HS-27A (cell line): ENCODE measurements at places on chromosomes 7 and 10.

DNA sequence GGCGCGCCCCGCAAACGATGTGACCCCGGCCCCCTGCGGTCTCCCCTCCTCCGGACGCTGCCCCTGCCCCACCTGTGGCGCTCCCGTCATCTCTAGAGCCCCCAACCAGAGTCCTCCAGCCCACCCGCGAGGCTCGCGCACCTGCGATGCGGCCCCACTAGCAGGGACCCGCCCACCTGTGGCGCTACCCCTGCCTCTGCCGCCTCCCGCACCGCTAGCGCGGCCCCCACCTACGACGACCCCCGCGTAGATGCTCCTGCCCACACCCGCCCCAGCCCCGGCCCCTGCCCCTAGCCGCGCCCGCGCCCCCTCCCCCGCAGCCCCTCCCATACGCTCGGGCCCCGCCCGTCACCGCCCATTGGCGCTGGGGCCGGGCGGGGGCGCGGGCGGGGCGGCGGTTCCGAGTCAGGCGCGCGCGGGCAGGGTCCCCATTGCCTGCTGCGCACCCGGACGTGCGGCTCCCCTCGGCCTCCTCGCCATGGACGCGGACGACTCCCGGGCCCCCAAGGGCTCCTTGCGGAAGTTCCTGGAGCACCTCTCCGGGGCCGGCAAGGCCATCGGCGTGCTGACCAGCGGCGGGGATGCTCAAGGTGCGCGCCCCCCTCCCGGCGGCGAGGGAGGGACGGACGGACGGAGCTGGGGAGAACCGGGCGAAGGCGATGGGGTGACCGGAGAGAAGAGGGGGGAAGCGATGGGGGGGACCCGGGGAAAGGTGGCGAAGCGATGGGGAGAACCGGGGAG lies at the start of gene PFKP:
TSS of gene PFKP (plus strand) at position 431 of the 741 bp plus-strand sequence. CDS start at position 479, 48 bp downstream.
- DNase-seq: no peak

DNA sequence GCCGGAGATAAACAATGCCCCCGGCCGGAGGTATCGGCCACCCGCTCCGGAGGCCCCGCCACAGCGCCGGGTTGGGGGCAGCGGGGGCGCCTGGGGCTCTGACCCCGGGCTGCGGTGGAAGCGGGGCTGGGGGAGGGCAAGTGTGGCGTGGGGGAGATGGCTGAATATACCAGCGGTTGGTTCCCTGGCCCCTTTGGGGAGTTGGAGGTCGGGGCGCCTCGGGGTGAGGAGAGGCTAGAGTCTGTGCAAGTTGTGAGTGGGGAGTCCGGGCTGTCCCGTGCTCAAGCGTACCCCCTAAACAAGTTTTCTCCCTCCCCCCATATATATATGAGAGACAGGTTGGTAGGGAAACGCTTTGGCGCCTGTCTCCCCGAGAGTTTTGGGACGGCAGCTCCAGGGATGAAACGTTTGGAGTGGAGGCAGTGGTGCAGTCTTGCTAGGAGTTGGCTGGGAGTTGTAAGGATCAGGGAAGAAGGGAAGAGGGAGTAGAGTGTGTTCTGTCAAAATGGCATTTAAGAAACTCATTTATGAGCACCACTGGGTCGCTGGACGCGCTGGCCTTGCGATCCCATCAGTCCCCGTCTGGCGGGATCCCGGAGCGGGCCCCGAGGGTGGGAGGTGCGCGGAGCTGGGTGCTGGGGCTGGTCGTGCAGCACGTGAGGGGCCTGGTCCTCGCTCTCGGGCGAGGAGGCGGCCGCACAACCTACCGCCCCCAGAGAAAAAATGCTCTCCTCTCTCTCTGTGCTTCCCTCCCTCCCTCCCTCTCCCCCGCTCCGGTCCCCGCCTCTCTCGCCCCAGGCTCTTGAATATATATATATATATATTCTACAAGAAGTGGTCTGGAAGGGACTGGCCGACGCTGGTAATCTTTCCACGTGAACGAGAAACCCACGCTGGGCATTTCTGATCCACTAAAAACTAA lies 1.1 kb downstream of the TET1 start:
- no peak for DNase-seq

DNA sequence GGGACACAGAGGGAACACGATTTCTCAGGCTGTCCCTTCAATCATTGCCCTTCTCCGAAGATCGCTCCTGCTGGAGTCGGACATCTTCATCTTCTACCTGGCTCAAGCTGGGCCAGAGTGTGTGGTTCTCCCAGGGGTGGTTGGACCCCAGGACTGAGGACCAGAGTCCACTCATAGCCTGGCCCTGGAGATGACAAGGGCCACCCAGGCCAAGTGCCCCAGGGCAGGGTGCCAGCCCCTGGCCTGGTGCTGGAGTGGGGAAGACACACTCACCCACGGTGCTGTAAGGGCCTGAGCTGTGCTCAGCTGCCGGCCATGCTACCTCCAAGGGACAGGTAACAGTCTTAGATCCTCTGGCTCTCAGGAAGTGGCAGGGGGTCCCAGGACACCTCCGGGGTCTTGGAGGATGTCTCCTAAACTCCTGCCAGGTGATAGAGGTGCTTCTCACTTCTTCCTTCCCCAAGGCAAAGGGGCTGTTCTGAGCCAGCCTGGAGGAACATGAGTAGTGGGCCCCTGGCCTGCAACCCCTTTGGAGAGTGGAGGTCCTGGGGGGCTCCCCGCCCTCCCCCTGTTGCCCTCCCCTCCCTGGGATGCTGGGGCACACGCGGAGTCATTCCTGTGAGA lies 23.3 kb downstream of the TBATA start:
- DNase-seq: no peak

GRCh38 chr7:132590162-132590561 lies 13.9 kb upstream of the PLXNA4 start:
- no peak for DNase-seq

GRCh38 chr10:24202181-24202570 lies 6.8 kb upstream of the KIAA1217 start:
- no peak for DNase-seq

- no peak for DNase-seq
Observed at GRCh38 chr7:116652793-116653192, 19.2 kb upstream of the MET start.

- no peak for DNase-seq
Observed at GRCh38 chr10:108709927-108710722, 1213.2 kb downstream of the XPNPEP1 start.

GRCh38 chr7:118836933-118837332 lies 612.4 kb downstream of the ANKRD7 start:
- no peak for DNase-seq

DNA sequence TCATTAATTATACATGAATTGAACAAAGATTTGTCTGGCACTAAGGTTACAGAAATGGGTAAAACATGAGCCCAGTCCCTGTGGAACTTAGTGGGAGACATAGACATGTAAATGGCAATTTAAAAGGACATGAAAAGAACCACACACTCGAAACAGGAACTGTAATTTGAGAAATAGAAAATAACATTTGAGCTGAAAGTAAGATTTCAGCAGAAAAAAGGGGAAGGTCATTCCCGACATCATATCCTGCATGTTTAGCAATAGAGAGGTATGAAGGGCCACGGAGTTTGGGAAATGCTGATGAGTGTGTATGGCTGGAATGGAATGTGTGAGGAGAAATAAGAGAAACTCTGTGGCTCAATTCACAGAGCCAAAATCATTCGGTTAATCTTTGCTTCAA lies 175.4 kb upstream of the AHR start:
- DNase-seq: peak; percentile 47

- DNase-seq: peak; percentile 8
Observed at GRCh38 chr7:84372712-84373111, 178.1 kb upstream of the SEMA3A start.

GRCh38 chr7:14690486-14690885 lies 212.1 kb downstream of the DGKB start:
- DNase-seq: no peak

GRCh38 chr7:23925088-23925487 lies 215.1 kb downstream of the STK31 start:
- no peak for DNase-seq

DNA sequence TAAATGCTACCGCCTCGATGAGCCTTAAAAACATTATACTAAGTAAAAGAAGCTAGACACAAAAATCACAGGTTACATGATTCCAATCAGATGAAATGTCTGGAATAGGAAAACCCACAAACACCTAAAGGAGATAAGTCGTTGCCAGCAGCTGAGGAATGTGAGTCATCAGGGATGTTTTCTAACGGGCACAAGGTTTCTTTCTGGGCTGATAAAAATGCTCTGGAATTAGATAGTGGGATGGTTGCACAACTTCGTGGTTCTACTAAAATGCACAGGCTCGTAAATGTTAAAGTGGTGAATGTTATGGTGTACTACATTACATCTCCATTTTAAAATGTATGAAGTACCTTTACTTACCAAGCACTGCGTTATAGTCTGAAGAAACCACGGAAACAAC lies 9.7 kb downstream of the ABLIM1 start:
- DNase-seq: no peak

DNA sequence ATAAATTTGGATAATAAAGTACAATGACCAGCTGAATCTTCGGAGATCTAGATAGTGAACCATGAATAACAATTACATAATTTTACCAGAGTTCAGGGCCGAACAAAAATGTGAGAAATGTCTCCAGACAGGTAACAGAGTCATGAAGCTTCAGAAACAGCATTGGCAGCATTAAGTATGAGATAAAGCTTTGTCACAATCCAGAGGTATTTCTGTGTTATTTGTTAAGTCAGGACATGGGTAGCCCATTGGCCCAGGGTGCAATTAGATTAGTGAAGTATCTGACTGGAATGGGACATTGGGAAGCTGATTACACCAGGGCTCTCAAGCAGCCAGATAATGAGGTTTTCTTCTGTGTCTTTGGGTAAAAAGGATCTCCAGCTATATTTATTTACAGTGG lies 184.2 kb upstream of the PPP1R3A start:
- DNase-seq: no peak

GRCh38 chr10:69721690-69722310 lies 79.9 kb upstream of the COL13A1 start:
- no peak for DNase-seq

GRCh38 chr7:124444696-124445480 lies 320.7 kb downstream of the GPR37 start:
- no peak for DNase-seq

DNA sequence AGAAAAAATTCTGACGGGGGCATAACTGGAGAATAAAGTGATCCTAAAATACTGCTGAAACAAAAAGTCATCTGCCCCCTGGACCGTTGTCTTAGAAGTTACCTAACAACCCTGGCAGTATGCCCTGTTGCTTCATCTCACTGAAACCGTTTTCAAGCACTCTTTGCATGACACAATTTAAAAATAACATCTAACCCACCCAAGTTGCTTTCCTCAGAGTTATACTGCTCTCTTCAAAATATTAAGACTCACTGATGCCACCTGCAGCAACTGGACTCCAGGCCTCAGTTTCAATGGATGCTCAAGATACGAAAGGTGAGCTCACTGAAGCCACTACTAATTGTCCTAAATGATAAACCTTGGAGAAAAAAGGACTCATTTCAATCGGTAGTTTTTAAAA lies 57.4 kb downstream of the CDK6 start:
- DNase-seq: no peak

DNA sequence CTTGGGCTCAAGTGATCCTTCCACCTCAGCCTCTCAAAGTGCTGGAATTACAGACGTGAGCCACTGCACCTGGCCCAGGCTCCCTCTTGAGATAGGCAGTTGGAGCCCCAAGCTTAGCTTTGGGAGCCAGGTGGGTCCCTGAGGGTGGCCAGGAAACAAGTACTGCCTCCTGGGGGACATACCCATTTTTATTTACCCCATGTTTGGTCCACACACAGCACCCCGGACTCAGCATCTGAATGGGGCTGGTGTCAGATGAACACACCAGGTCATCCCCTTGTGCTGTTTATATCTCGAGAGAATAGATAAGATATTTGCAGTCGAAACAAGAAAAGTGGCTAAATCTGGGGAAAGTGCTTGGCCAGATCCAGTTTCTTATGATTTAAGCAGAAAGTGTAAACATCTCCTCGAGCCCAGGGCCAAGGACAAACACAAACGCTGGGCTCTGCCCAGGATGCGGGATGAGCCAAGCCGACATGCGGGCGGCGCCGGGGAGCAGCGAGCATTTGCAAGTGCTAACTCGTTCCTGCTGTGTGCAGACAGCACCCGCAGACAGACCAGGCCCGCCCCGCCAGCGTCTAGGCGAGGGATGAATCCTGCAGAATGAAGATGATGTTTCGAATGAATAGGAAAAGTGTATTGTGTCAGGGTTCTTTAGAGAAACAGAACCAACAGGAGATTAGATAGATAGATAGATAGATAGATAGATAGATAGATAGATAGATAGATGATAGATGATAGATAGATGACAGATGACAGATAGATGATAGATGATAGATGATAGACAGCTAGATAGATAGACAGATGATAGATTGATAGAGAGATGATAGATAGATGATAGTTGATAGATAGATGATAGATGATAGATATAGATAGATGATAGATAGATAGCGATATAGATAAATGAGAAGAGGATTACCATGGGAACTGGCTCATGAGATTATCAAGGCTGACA lies 44.4 kb upstream of the OCM2 start:
- no peak for DNase-seq

GRCh38 chr10:114810926-114811325 lies 10.7 kb upstream of the FHIP2A start:
- no peak for DNase-seq

- DNase-seq: no peak
Observed at GRCh38 chr10:118680197-118680596, 74.6 kb downstream of the CACUL1 start.

DNA sequence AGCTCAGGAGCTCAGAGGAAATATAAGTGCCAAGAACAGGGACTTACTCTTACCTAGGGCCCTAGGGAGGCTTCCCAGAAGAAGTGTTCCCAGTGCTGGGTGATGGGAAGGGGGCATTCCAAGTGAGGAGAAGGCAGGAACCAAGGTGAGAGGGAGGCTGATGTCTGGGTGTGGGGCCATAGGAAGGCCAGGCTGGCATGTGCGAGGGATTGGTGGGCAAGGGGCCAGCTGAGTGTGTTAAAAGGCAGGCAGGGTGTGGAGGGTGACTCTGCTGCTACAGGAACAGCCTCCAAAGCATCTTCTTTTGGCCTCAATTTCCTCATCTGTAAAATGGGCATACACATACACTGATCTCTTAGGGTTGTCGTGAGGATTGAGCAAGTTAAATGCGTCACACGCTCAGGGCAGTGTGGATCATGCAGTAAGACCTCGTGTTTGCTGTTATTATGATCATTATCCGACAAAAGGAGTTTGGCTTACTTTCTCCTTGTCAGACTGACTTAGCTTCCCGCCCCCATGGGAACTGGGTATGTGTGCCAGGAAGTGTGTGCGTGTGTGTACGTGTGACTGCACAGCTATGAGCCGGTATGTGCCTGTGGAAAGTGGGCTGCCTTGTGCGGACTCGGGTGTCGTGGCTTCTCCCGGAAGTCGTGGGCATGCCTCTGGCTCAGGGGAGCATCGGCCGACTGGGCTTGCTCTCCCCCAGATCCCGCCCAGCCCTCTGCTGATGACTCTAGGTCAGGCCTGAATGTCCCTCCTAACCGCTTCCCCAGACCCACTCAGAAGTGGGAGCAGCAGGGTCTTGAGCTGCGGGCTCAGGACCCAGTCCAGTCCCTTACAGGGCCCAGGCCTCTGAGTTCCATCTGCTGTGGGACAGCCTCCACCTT lies 59.6 kb downstream of the NEURL1 start:
- no peak for DNase-seq

DNA sequence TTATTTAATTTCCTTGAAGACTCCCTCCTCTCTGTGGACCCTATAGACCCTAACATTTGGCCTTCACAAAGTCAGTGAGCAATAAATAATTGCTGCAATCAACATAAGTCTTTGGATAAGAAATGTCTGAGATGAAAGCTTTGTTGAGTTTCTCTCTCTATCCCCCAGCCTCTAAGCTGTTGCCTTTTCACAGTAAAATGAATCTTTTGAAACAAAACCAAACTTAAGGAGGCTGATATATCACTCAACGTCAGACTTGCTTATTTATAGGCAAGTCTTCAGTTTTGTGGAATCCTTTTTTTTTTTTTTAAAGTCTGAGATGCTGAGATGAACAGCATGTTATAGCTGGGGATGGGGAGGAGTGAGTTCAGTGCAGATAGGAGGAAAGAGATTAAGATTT lies 10.0 kb downstream of the CPED1 start:
- DNase-seq: no peak
